Activated naive CD8-positive, alpha-beta T cell treated with anti-CD3 and anti-CD28 coated beads, Interleukin-2, amount 10 ng/mL, durations not matched to agents 7 days and 5 days (primary cell): ENCODE measurements at places on chromosomes 11 and 22.

- no peak for DNase-seq
These were observed 35.2 kb downstream of the TRMU start for GRCh38 chr22:46370584-46371291.

DNA sequence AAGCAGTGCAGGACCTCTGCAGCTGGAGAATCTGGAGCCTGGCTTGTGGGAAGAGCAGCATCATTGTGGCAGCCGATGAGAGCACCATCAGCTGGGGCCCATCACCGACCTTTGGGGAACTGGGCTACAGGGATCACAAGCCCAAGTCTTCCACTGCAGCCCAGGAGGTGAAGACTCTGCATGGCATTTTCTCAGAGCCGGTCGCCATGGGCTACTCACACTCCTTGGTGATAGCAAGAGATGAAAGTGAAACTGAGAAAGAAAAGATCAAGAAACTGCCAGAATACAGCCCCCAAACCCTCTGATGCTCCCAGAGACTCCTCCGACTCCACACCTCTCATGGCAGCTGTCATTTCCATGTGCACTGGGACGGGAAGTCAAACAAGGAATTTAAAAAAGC, 35.6 kb downstream of the ASRGL1 start:
- no peak for DNase-seq

GRCh38 chr11:128547946-128548648, 39.3 kb downstream of the ETS1 start:
- no peak for DNase-seq

GRCh38 chr11:46410021-46410420, 18.4 kb upstream of the CHRM4 start:
- DNase-seq: no peak

- no peak for DNase-seq
These were observed 7.5 kb upstream of the C11orf97 start for GRCh38 chr11:94504689-94505293.

DNA sequence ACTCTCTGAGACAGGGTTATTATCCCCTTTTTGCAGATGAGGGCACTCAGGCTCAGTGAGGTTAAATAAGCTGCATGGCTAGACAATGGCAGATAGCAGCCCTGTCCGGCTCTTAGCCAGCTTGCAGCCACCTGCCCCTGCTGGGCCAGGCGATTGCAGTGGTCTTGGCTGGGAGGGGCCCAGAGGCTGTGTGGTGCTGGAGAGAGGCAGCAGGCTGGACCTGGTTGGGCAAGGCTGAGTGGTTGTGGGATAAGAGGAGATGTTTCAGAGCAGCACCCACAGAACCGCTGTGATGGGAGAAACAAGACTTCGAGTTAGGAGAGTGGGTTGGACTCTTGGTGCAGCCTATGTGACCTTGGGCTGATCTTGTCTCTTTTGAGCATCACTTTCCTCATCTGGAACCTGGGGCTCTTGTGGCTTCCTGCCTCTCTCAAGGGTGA, 25.5 kb downstream of the PTPRJ start:
- DNase-seq: peak; percentile 45

- DNase-seq: no peak
These were observed 552.5 kb downstream of the INSC start for GRCh38 chr11:15667127-15667725.

- DNase-seq: peak; percentile 75
These were observed 829 bp upstream of the ZBED5 start for GRCh38 chr11:10858439-10859325.

DNA sequence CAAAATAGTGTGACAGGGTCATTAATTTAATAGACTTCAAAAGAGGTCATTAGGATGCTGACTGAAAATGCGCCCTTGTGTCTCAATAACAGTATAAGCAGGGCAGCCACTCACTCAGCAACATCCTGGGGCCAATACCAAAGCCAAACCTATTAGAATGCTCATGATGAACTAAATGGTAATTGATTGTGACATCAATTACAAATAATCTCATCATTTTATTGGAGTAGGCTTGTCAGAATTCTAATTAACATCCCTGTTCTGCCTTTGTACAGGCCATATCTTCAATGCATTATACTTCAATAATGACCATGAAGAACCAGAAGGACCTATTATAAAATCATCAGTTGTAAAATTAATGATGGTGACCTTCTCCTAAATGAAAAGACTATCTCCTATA, 64.2 kb downstream of the DNAJC24 start:
- DNase-seq: no peak

GRCh38 chr11:71998649-71999310, at the start of gene IL18BP:
IL18BP (plus strand) TSS chr11:71998909; CDS start chr11:71999985, 1,076 bp downstream.
- DNase-seq: peak; percentile 51
